ENCODE measurements at places on chromosomes 2 and 18. TPM values are rescaled to one million over a fixed set of nuclear protein-coding genes. Genes with fewer than 3 reads are reported as not detected.

Gene SKOR2
- not detected for total RNA-seq

Gene SDC1
- 33.1 TPM for total RNA-seq

Gene GLI2
- total RNA-seq, result 5.1 TPM

Gene GPR39
- total RNA-seq, result 3.8 TPM

Gene SLC11A1
- total RNA-seq, result not detected

Gene PER2
- 2.8 TPM for total RNA-seq

Gene KCNG2
- not detected for total RNA-seq

Gene SLC66A2
- total RNA-seq, result 67.0 TPM

Measured in GM23248 (cell line).